ENCODE measurements at places on chromosomes 13 and 19. TPM values are rescaled to one million over a fixed set of nuclear protein-coding genes. Genes with fewer than 3 reads are reported as not detected.

ZNF714 gene
- polyA plus RNA-seq, result 3.5 TPM

ZNF493 gene
- 0.08 TPM for polyA plus RNA-seq

NLRP11 gene
- not detected for polyA plus RNA-seq

LIM2 gene
- not detected for polyA plus RNA-seq

MAMSTR gene
- 0.33 TPM for polyA plus RNA-seq

SHISA2 gene
- polyA plus RNA-seq, result not detected

ARL11 gene
- polyA plus RNA-seq, result not detected

BRD4 gene
- 23.3 TPM for polyA plus RNA-seq

MISP3 gene
- polyA plus RNA-seq, result 2.1 TPM
